ENCODE measurements at places on chromosomes 1 and 21.

DNA sequence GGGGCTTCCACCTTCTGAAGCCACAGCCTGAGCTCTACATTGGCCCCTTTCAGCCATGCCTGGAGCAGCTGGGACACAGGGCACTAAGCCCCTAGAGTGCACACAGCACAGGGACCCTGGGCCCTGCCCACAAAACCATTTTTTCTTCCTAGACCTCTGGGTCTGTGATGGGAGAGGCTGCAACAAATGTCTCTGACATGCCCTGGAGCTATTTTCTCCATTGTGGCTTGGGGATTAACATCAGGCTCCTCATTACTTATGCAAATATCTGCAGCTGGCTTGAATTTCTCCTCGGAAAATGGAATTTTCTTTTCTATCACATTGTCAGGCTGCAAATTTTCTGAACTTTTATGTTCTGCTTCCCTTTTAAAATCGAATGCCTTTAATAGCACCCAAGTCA lies 795.7 kb downstream of the LTN1 start:
- DNase-seq = no peak

- DNase-seq = no peak
Observed at GRCh38 chr1:191290441-191290840, 812.8 kb upstream of the BRINP3 start.

GRCh38 chr1:151993734-151994496 lies at the start of gene S100A10:
Gene S100A10 (minus strand): TSS chr1:151993859. CDS start chr1:151986230, 7,629 bp downstream.
- no peak for DNase-seq

GRCh38 chr1:82048596-82048995 lies 247.9 kb downstream of the ADGRL2 start:
- no peak for DNase-seq

- peak; percentile 76 for DNase-seq
Observed at GRCh38 chr21:36419996-36420395, 34.8 kb downstream of the CHAF1B start.

- no peak for DNase-seq
Observed at GRCh38 chr21:15063081-15063813, 1.6 kb downstream of the NRIP1 start.

GRCh38 chr1:155794605-155795245 lies 62.3 kb downstream of the GON4L start:
- no peak for DNase-seq

GRCh38 chr1:102799496-102799895 lies 308.8 kb downstream of the COL11A1 start:
- DNase-seq = no peak

GRCh38 chr1:91752324-91752723 lies 133.6 kb downstream of the TGFBR3 start:
- DNase-seq = no peak

DNA sequence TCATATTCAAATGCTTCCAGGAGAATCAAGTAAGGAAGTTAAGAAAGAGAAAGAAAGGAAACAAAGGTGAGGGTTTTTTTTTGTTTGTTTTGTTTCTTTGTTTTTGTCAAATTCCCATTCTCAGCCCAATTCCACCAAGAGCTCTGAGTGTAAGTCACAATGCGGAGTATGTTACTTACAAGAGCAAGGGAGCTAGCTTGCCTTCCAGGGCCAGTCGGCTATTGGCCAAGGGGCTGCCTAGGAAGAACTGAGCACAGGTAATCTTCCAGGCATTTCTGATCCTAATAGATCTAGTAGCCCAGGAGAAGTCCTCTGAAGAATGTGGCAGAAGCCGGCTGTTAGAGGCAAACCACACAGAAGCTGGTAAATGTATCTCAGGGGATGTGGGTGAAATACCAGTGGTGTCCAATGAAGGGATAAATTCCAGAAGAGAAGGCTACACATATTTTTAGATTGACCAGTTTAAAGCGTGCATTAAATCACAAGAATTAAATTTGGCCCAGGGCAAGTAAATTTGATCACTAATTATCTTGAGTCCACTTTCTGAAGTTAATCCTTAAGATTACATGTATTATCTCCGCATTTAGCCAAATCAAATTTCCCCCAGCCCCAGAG lies 239.6 kb upstream of the ADAMTS5 start:
- DNase-seq = no peak

- no peak for DNase-seq
Observed at GRCh38 chr1:239389703-239390102, 3.3 kb downstream of the CHRM3 start.

DNA sequence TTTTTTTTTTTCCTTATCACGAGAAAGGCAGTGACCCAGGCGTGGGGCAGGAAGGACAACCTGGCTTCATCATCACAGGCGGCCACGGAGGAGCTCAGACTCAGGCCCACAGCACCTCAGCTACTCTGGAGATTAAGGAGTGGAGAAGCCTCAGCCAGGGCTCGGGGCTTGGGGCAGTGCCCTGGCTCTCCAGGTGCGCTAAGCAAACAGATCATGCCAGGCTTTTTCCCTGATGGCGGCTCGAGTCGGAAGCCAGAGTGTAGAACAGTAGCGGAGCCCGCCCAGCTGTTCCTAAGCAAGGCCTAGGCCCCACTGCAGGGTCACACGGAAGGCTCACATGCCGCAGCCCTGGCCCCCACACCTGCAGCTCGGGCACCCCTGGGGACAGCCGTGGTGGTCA lies 70.7 kb downstream of the AGPAT3 start:
- DNase-seq = no peak

DNA sequence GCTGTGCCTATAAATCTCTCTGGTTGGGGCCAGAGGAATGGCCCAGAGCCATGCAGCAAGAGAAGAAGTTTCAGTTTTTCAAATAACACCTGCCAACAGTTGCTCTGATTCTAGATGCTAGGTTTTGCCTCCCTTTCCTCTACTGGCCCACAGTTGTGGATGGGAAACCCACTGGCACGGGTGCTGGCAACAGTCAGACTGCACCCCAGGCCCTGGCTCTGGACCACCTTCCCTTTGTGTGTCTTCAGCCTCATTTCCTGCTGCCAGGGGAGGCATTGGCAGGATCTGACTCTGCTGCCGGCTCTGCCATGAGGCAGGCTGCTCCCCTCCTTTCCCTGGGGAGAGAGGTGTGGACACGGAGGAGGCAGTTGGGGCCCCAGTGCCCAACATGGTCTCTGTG lies 142.0 kb downstream of the IGSF21 start:
- DNase-seq = no peak

DNA sequence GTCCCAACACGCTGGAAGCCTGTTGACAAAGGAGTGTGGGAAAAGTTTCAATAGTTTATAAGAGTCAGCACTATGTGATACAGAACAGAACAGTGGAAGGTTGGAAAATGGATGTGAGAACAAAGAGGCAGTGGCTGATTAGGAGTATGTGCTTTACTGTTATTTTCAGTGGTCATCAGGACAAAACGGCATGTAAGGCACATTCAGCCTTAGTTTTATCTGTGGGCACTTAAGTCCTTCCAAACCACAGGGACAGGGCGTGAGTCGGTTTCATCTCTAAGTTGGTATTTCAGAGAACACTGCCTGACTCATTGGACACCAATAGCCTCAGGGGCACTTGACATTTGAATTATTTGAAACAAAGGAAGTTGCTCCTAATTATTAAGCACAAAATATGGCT lies 306.9 kb downstream of the ASTN1 start:
- DNase-seq = no peak

- DNase-seq = no peak
Observed at GRCh38 chr1:81308191-81308590, 492.5 kb upstream of the ADGRL2 start.

Data from GM19239 (cell line).